ENCODE measurements at places on chromosomes 6 and 20.

DNA sequence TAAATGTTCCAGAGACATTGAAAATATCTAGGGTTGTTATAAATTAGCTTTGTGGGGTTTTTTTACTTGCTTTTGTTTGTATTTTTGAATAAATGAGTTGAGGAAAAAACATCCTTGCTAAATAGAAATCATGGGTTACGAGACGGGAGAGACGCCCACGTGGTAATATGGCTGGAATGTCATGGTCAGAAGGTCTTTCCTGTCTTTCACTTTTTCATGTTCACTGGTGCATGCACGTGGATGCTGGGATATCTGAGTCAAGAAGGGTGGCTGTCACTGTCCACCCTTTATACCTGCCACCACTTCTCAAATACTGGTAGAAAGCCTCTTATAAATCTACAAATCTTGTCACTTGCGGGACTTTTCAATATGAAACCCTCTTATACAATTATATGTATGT lies 258.7 kb upstream of the AGPAT4 start:
- no peak for DNase-seq

DNA sequence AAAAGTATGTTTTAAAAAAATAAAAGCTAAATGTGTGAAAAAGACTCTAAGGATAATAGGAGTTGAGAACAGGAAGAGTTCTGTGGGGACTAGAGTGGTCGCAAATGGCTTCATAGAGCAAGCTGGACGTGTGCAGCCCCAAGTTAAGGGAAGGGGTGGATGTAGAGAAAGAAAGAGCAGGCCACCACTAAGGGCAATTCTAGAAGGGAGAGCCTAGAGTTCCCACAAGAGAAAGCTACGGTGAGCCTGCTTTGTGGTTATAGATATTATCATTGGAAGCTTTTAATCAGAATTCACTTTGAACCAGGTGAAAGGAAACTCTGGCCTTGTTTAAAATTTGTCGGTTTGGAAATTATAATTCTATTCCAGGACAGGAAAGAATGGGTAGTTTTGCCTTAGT lies 101.6 kb downstream of the HIVEP2 start:
- no peak for DNase-seq

DNA sequence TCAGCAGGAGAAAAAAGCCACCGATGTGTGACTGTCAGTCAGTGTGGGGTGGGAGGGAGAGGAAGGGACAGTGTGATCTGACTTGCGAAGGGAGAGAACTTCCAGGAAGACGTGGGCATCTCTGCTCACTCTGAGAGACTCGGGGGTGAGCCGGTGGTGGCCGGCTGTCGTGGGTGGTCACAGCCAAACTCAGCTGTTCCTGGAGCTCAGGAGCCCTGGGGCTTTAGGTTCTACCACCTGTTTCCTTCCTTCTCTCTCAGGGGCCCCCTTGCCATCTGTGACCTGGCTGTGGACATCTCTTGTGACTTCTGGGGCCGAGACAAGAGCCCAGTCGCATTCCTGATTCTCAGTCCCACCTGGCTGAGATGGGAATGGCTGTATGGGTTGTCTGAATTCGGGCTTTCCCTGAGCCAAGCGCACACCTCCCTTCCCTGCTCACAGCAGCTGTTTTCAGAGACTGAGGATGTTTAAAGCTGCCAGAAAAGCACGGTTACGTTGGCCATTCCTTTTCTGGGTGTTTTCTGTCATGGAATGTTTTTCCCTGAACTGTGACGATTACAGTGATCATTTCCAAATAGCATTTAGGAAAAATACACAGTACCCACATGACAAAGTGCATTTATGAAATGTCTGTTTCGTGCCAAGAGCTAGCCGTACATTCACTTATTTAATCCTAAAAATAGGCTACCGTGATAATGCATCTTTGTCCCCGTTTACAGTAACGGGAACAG lies 36.5 kb downstream of the SYNJ2 start:
- DNase-seq: no peak

DNA sequence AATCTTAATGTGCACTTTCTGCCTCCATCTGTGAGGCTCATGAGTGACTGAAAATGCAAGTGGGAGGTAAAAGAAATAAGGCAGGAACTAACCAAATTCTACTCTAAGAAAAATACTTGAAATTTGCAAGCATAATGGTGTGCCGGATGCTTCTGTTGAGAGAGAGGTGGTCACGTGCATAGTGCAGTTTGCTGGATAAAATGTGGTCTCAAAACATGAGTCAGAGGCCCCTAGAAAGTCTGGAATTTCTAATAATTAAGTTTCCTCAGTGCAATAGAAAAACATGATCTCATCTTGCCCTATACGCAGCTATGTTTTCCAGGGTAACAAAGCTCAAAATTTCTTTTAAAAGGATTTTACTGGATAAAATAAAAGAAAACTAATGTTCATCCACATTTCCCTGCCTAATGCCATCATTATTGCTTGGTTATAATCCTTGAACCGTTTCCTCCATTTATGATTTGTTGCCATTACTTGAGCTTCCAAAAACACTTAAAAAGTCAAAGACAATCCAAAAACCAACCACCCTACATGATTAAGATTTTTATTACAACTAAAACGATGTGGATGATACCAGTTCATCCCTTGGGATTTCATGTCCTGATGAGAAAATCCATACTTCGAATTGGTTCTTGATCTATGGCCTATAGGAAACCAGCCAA lies 351.7 kb upstream of the ARID1B start:
- DNase-seq: no peak

GRCh38 chr6:155253337-155253736 lies 10.5 kb upstream of the CLDN20 start:
- no peak for DNase-seq

DNA sequence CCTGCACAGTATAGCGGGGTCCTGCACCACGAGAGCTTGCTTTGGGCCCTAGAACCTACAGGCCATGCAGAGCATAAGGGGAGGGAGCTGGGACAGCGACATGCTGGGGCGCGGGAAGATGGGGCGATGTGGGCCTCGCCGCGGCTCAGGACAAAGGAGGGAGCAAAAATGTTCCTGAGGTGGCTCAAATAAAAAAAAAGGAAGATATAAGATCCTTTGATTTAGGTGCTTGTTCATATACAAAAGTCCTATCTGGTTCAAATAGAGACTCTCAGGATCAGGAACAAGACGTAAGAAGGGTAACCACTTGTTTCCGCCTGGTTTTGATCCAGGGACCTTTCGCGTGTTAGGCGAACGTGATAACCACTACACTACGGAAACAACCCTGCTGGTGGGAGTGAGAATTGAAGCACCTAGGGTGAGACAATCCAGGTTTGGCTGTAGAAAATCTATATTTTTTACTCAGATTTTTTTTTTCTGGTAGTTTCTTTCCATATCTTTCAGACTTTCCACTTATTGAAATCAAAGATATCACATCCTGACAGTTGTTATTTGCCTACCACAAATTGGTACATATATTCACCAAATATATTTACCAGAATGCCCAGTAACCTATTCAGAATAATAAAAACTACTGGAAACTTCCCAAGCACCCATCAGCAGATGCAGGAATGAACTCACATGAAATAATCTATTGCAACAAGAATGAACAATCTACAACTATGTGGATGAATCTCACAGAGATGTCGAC lies 177.9 kb upstream of the ZNF184 start:
- DNase-seq: peak; percentile 72

GRCh38 chr6:145725570-145725969 lies 9.8 kb downstream of the EPM2A start:
- no peak for DNase-seq

GRCh38 chr20:54479138-54479906 lies 3.9 kb downstream of the DOK5 start:
- DNase-seq: peak; percentile 24

DNA sequence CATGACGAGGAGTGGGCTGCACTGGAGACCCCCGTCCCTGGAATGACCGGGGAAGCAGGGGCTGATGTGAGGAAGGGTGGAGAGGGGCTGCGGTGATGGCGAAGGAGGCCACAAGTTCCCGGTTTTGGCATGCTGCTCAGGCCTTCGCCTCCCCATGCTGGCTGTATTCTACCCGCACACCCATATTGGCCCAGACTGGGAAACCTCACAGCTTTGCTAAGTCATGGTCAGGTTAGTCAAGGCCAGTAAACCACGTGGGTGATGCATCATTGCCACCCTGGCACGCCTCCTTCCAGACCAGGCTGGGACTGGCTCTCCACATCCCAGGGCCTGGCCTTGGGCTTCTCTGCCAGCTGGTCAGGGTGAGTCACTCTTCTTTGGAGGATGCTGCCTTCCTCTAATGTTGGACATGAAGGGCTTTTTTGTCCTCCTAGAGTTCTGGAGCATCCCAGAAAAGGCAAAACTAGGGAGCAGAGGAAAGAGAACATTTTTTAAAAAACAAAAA lies 53.8 kb downstream of the PCNA start:
- DNase-seq: peak; percentile 91

DNA sequence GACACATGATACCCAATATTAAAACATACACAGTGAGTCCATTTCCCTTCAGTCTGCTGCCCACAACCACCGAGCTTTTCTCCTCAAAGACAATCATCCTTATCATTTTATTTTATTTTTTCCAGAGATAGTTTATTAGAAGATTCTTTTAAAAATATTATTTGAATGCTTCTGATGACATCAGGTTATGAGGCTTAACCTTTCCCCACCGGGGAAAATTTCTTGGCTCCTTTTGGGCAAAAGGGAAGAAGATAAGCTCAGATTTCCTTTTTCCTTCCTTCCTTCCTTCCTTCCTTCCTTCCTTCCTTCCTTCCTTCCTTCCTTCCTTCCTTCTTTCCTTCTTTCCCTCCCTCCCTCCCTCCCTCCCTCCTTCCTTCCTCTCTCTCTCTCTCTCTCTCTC lies 149.5 kb upstream of the CITED2 start:
- no peak for DNase-seq

- DNase-seq: no peak
Measured at GRCh38 chr6:107641500-107641941, 151.6 kb downstream of the SOBP start.

DNA sequence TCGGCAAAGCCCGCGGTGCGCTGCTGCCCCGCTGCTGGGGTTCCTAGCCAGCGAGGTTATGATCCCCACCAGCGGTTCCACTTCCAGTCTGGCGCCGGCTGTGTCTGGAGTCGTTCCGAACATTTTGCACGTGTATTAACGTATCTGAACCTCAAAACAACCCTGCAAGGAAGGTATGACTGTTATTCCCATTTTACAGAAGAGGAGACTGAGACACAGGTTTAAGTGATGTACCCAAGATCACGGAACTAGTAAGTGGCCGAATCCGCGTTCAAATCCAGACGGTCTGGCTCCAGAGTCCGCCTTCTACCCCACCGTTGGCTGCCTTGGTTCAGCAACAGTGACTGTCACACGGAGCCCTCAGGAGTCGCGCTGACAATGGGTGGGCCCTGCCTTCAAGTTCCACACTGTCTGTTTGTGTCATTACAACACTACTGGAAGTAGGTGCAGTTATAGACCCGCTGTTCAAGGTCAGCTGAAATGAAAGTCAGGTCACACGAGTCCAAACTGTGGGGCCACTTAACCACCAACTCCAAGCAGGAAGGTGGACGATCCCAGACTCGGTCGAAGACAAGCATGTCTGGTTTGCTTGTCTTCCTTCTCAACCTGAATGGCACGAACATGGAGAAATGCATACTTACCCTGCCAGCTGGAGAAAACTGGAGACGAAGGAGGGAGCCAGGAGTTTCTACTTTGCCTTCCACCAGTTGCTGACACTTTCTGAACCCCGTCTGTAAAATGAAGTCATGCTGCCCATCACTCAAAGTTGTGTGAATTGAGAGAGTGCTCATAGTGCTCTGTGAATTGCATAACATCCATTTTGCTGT lies 803 bp upstream of the SRXN1 start:
- no peak for DNase-seq

DNA sequence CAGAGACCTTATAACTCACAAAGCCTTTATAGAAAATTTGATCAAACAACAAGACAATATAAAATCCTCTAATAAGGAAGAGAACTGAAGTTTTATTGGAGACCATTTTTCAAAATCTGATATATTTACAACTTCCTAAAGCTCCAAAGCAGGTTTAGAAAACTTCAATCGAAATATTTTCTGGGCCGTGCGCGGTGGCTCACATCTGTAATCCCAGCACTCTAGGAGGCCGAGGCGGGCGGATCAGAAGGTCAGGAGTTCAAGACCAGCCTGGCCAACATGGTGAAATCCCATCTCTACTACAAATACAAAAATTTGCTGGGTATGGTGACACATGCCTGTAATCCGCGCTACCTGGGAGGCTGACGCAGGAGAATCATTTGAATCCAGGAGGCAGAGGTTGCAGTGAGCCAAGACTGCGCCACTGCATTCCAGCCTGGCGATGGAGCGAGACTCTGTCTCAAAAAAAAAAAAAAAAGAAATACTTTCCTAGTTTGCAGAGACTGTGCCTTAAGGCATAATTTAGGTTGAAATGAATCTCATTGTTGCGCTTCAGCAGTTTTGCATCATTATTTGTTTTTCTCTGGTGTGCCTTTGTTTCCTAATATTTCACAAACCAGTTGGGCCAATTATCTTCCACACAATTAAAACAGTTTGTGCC lies 60.6 kb upstream of the ASIP start:
- DNase-seq: no peak

GRCh38 chr6:19380293-19380692 lies 456.9 kb upstream of the ID4 start:
- DNase-seq: no peak

DNA sequence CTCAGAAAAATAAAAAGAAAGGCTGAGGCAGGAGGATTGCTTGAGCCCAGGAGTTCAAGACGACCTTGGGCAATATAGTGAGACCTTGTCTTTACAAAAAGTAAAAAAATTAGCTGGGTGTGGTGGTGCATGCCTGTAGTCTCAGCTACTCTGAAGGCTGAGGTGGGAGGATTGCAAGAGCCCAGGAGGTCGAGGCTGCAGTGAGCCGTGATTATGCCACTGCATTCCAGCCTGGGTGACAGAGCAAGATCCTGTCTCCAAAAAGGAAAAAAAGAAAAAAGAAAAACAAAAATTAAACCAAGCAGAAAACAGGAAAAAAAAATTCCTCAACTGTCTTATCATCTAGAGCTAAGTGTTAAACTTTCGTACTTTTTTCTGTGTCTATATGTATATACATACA lies 12.4 kb upstream of the SRSF3 start:
- peak; percentile 43 for DNase-seq

- no peak for DNase-seq
Measured at GRCh38 chr6:170288852-170289179, 2.1 kb downstream of the DLL1 start.

DNA sequence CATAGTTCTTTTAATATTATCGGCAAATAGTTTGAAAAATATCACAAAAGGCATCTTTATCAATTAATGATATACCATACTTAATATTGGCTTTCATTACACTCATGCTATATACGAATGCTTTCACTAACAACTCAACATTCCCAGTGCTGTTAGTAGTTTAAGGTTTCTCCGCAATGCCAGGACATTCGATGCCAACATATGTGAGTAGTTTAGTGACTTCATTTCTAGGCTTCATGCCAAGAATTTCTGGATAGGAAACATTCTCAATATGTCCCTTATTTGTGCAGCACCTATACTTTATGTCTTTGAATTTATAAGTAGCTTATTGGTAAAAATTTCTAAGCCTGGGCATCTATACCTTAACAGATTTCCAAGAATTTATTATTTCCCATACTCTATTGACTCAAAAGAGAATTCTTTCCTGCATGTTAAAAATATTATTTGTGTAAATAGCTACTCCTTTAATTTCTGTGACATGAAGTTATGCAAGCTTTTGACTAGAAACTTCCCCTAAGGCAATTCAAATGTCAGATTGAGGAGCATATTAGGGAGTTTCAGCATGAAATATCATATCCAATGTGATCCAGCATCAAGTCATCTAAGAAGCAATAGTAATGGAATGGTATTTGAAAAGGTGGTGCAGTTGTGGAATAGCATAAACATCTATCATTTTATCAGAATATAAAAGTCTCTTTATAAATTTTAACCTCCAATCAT lies 236.0 kb upstream of the STXBP5 start:
- DNase-seq: peak; percentile 81

GRCh38 chr20:36303020-36303595 lies 3.0 kb upstream of the DLGAP4 start:
- no peak for DNase-seq
